ENCODE measurements at places on chromosomes 2 and 18. TPM values are rescaled to one million over a fixed set of nuclear protein-coding genes. Genes with fewer than 3 reads are reported as not detected.
A peak's percentile ranks its signal among the peaks of the same experiment; 100 is the strongest.

DNA sequence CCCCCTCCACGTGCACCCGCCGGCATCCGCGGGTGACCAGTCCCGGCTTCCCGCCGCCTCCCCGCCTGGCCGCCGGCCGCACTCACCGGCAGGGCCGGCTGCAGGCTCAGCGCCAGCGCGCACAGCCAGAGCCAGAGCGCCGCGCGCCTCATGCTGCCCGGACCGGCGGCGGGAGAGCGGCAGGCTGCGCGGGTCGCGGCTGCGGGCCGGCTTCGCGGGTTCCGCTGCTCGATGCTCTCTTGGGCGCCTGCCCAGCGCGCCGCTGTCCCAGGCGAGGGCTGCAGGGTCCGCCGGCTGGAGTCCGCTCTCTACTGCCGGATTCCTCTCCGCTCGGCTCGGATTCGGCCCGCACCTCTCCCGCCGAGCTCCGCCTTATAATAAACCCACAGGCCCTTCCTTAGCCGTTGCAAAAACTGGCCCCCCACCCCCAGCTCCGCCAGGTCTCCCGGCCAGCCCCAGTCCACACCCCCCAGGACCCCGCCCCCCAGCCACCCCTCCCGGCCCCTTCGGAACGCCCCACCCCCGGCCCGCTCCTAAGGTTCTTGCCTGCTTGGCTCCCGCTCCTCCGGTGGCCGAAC, at the start of gene SDC1:
TSS of gene SDC1 (minus strand) at position 415 of the 578 bp plus-strand sequence. CDS start at position 152, 263 bp downstream.
- H3K27ac ChIP-seq: peak within 1 kb of the TSS; percentile 38
- DNase-seq: peak; percentile 37
- H3K4me3 ChIP-seq: peak within 1 kb of the TSS; percentile 82
- peaks cover 52% of the 10 kb centered on the region for H3K4me1 ChIP-seq
- H3K27me3 ChIP-seq: peaks cover 2% of the 10 kb centered on the region

DNA sequence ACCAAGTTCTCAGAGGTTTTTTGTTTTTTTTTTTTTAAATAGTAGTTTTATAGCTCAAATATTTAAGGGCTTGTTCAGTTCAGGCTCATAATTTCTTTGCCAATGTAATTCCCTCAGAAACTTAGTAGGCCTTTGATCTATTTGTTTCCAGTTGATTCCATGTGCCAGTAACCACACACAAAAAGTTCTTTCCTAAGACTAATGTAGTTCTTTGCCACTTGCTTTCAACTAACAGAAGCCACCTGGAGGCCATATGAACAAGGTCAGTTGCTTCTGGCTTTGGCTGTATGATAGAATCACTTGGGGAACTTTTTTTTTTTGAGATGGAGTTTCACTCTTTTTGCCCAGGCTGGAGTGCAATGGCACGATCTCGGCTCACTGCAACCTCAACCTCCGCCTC, 100.7 kb downstream of the DTNB start:
- peaks cover 5% of the 10 kb centered on the region for H3K27me3 ChIP-seq
- H3K4me3 ChIP-seq: no peak overlapping the region
- no peak overlapping the region for H3K27ac ChIP-seq

DSG1 gene
- total RNA-seq: not detected

GRCh38 chr2:158726911-158727592, 68.1 kb upstream of the DAPL1 start:
- peaks cover 16% of the 10 kb centered on the region for H3K4me1 ChIP-seq
- no peaks in the 10 kb centered on the region for H3K36me3 ChIP-seq
- DNase-seq: no peak
- no peak overlapping the region for H3K27ac ChIP-seq
- H3K4me3 ChIP-seq: no peak overlapping the region

DNA sequence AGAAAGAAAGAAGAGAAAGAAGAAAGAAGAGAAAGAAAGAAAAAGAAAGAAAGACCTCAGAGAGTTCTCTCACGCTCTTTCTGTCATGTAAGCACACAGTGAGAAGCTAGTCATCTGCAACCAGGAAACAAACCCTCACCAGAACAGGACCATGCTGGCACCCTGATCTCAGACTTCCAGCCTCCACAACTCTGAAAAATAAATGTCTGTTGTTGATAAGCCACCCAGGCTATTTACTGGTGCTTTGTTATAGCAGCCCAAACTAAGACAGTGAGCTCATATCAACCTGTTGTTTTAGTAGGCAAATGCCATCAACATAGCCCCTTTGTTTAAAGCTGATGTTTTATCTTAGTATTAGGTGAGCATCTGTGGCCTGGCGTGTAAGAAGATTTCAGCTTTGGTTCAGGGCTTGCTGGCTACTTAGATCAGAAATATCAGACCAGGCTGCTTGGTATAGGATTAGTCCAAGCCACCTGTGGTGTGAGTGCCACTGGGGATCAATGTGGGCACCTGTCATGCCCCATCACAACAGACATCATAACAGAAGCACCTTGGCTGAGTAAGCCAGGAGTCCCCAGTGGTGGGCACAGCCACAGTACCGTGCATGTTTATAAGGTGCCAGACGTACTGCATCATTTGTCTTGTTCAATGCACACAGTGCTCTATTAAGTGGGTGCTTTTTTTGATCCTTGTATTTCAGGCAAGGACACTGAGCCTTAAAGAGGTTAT, 94.4 kb downstream of the LBH start:
- no peak for DNase-seq
- no peak overlapping the region for H3K4me3 ChIP-seq
- peaks cover 13% of the 10 kb centered on the region for H3K27me3 ChIP-seq
- H3K4me1 ChIP-seq: peaks cover 9% of the 10 kb centered on the region

DNA sequence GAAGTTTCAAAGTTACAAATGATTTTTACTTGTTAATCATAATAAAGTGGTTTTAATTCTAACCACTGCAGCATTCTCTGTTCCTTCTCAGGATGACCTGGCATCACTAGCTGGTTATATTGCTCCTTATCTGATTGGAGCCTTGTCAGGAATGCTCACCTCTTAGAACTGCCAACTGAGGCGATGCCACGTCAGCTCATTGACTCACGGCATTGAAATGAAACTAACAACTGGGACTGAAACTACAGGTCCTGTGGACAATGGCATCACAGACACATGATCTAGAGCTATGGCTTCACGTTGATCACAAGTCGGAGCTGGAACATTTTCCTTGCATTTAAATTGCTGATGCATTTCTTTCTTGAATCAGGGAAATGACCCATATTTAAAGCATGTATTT, 54.9 kb upstream of the MAP2 start:
- peak; percentile 98 for DNase-seq
- H3K4me1 ChIP-seq: peaks cover 35% of the 10 kb centered on the region
- peak overlapping the region; percentile 50 for H3K4me3 ChIP-seq
- H3K36me3 ChIP-seq: peaks cover 24% of the 10 kb centered on the region
- H3K27me3 ChIP-seq: peaks cover 3% of the 10 kb centered on the region

GRCh38 chr2:110865188-110865587, 132.8 kb downstream of the ACOXL start:
- H3K36me3 ChIP-seq: no peaks in the 10 kb centered on the region
- H3K27me3 ChIP-seq: peaks cover 46% of the 10 kb centered on the region
- no peak overlapping the region for H3K27ac ChIP-seq
- DNase-seq: no peak
- peak overlapping the region; percentile 29 for H3K4me3 ChIP-seq
- H3K4me1 ChIP-seq: peaks cover 14% of the 10 kb centered on the region

DNA sequence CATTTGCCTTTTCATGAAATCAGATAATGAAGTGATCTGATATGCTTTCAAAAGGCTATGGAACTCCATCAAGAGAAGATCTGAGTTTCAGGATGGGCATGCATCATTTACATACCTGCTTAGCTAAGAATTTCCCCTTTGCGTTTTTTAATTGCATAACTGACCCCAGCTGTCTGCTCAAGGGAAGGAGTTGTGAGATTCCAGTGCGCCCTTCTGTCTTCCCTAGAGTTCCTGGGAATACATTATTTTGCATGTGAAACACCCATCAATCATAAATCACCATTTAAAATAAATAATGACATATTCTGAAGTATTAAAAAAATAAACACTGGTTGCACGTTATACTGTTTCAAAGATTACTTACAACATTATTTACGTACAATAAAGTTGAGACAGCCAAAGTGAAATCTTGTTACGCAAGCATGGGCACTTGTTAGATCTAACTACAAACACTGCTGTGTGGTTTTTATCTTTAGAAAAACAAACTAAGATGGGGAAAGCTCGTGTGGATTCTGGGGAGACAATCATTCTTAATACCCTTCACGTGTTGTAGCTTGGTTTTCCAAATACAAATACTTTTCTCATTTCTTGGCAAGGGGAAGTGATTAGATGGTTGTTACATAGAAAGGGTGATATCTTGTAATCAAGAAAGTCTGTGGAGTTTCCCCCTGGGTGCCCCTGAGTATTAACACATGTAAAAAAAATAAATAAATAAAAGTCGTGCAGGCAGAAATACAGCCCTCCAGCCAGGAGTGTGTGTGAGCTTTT, 125.7 kb upstream of the LMAN1 start:
- H3K27ac ChIP-seq: no peak overlapping the region
- H3K4me3 ChIP-seq: no peak overlapping the region

SLC8A1 gene
- 91.9 TPM for total RNA-seq

DNA sequence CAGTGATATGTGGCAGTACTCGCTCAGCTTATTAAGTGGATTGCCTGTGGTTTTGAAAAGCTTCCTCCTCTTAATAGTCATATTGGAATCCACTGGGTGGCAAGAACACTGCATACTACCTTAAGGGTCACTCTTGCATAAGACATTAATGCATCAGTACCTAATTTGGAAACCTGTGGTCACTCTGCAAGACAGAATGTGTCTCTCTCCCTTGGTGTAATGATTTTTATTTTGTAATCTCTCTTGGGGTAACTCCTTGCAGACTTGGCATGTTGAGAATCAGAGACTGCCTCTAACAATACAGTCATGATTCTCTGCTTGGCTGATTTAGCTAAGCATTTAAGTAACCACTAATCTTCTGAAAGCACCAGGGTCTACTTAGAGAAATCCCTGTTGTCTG, 33.0 kb upstream of the IER3IP1 start:
- H3K27me3 ChIP-seq: peaks cover 28% of the 10 kb centered on the region
- H3K27ac ChIP-seq: no peak overlapping the region
- H3K4me1 ChIP-seq: no peaks in the 10 kb centered on the region
- DNase-seq: no peak
- H3K36me3 ChIP-seq: no peaks in the 10 kb centered on the region

APOB gene
- not detected for total RNA-seq

SIX2 gene
- not detected for total RNA-seq

- no peak overlapping the region for H3K4me3 ChIP-seq
- H3K4me1 ChIP-seq: peaks cover 25% of the 10 kb centered on the region
- H3K27ac ChIP-seq: no peak overlapping the region
- no peaks in the 10 kb centered on the region for H3K27me3 ChIP-seq
These were observed 198.1 kb upstream of the SLC39A10 start for GRCh38 chr2:195458936-195459335.

DNA sequence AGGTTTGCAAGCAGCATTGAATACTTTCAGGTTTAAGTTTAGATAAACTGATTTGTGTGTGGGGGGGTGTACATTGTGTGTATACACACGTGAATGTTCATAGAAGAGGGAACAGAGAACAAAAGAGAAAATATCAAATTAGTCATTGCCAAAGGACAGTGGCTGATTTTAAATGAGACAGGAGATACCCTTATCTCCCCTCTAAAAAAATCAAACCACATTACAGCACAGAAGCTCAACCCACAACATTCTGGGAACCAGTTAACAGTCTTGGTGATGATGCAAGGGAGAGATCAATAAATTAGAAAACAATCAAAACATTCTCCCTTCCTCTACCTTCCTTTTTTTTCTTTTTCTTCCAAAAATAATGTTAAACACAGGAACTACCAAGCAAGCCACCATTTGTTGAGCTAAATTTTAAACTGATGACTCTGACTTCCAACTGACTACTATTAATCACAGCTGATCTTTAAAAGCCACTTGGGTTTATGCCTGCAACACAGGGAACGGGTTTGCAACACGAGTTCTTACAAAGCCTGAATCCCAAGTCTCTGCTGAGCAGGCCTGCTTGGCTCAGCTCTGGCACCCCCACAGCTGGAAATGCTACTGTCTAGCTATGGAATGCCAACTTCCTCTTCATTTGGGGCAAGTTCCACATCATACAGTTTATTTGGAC, 119.2 kb upstream of the ACVR1C start:
- peaks cover 34% of the 10 kb centered on the region for H3K36me3 ChIP-seq
- peak; percentile 78 for DNase-seq
- peaks cover 45% of the 10 kb centered on the region for H3K4me1 ChIP-seq

DNA sequence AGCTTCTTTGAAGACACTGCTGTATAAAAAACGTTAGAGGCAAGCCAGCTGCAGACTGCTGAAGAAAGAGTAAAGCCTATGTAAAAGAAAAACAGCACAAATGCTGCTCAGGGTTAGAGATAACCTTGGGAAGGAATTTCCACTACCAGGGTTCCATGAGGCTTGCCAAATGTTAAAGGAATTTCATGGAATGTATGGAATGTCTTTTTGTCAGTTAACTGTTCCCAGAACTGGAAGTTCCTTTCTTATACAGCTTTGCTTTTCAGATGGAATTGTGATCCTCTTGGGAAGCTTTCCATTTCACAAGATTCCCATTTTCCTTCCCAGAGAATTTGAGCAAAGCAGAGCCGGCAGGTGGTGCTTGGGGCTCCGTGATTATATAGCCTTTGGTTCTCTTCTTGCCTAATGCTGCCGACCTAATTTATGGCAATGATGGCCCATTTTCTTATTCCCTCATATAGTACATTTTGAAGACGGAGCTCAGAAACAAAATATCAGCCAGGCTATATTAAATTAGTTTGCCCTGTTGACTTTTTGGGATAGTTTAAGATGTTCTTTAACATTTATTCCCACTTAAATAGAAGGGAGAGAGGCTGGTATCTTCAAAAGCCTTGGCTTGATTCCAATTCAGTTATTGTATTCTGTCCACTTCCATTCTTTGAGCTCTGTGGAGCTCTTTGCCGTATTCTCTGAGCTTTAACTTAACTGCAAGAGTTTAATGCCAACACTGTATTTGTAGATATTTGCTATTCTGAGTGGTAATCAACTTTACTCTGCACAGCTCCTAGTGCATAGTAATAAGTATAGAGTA, 162.3 kb downstream of the PHLPP1 start:
- H3K27ac ChIP-seq: no peak overlapping the region
- peaks cover 3% of the 10 kb centered on the region for H3K27me3 ChIP-seq
- H3K4me1 ChIP-seq: peaks cover 53% of the 10 kb centered on the region
- peak overlapping the region; percentile 23 for H3K4me3 ChIP-seq
- no peak for DNase-seq
- no peaks in the 10 kb centered on the region for H3K36me3 ChIP-seq

- no peak overlapping the region for H3K4me3 ChIP-seq
- DNase-seq: no peak
- no peak overlapping the region for H3K27ac ChIP-seq
- no peaks in the 10 kb centered on the region for H3K27me3 ChIP-seq
- peaks cover 18% of the 10 kb centered on the region for H3K36me3 ChIP-seq
These were observed 79.5 kb downstream of the COX7A2L start for GRCh38 chr2:42281416-42282081.

DNA sequence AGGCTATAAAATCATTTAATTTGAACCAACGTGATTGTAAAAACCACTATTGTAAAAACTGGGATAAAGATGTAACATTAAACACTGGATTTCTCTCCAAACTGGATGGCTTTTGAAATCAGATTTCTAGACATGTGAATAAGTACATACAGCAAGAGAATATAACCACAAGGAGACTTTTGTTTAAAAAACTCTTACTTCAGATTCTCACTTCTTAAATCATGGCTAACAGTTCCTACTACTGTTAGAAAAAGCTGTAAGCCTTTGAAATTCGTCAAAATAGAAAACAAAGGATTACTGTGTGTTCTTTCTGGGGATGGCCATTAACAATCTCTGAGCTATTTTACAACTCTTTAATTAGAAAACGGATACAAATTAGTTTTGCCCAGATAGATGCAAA, 39.4 kb upstream of the SH3BP4 start:
- no peaks in the 10 kb centered on the region for H3K36me3 ChIP-seq
- no peak overlapping the region for H3K4me3 ChIP-seq
- peaks cover 14% of the 10 kb centered on the region for H3K4me1 ChIP-seq
- no peak for DNase-seq
- peaks cover 4% of the 10 kb centered on the region for H3K27me3 ChIP-seq
- H3K27ac ChIP-seq: no peak overlapping the region

ANKRD62 gene
- total RNA-seq: not detected
